ENCODE measurements at places on chromosomes 11 and 22. TPM values are rescaled to one million over a fixed set of nuclear protein-coding genes. Genes with fewer than 3 reads are reported as not detected.

ALX4 gene
- not detected for total RNA-seq

- DNase-seq = no peak
Observed at GRCh38 chr11:78991681-78992080, 417.0 kb upstream of the NARS2 start.

DGCR6 gene
- total RNA-seq = 0.25 TPM

- DNase-seq = no peak
Observed at GRCh38 chr11:27592098-27592780, 85.7 kb upstream of the LIN7C start.

MS4A2 gene
- total RNA-seq = not detected

OR51B2 gene
- total RNA-seq = not detected

GRCh38 chr11:99682646-99683045 is 661.9 kb downstream of the CNTN5 start:
- no peak for DNase-seq

PGA4 gene
- total RNA-seq = not detected

TMEM121B gene
- 0.25 TPM for total RNA-seq

- DNase-seq = no peak
Observed at GRCh38 chr11:77035580-77035979, 1.4 kb downstream of the B3GNT6 start.

CCDC73 gene
- not detected for total RNA-seq

PLAAT5 gene
- not detected for total RNA-seq

GRCh38 chr22:50694766-50695420 is 22.3 kb downstream of the SHANK3 start:
- no peak for DNase-seq

B4GALNT4 gene
- total RNA-seq = 0.89 TPM

TEX12 gene
- total RNA-seq = not detected

DNA sequence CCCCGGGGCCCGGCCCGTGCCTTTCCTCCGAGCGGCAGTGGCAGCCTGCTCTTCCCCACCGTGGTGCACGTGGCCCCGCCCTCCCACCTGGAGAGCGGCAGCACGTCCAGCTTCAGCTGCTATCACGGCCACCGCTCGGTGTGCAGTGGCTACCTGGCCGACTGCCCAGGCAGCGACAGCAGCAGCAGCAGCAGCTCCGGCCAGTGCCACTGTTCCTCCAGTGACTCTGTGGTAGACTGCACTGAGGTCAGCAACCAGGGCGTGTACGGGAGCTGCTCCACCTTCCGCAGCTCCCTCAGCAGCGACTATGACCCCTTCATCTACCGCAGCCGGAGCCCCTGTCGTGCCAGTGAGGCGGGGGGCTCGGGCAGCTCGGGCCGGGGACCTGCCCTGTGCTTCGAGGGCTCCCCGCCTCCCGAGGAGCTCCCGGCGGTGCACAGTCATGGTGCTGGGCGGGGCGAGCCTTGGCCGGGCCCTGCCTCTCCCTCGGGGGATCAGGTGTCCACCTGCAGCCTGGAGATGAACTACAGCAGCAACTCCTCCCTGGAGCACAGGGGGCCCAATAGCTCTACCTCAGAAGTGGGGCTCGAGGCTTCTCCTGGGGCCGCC is 11.9 kb downstream of the C22orf31 start:
- no peak for DNase-seq

DNA sequence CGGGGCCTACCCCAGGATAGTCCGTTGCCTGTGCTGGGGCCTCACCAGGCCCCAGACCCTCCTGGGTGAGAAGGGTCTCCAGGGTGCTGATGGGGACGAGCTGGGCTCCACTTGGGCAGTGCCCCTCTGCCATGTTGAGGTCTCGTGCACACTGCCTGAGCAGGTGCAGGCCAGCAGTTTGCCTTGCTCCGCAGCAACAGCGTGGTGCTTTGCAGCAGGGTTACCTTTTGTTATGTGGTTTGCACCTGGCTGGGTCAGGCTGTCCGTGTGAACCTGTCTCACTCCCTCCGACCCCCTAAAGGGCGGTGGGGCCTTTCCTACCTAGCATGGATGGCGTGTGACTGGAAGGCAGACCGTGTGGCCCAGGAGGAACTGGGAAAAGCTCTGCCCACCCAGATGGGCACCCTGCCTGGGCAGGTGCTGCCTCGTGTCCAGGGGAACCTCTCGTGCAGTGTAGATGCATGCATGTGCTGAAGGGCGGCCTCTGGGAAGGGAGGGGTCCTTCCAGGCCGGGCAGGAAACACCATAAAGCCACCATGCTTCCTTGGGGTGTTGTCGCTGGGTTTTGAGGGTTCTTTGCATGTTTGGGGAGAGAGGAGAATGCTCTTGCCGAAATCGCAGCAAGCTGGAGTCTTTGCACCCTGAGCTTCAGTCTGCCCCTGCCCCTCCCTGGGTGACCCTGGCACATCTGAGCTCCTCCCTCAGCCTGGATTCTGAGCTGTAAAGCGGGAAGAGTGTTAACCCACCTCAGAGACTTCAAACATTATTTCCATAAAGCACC is 75.4 kb upstream of the PPARA start:
- no peak for DNase-seq

- no peak for DNase-seq
Observed at GRCh38 chr11:94117871-94118270, 10.8 kb upstream of the PANX1 start.

DNA sequence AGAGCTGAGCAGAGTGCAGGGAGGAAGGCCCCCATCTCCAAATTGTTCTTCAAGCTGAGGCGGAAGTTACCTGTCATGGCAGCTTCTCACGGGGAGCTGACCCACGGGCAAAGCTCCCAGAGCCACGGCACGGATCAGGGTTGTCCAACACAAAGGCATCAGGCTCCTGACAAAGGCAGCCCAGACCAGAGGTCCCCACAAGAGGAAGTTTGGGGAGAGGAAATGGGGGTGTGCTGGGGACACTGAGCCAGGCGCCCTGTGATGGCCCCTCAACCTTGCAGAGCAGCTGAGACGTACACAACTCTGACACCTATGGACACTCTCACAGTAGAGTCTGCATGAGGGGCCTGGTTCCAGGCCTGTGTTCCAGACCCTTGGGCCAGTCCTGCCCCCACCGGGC is 95.6 kb downstream of the CTTN start:
- DNase-seq = no peak

PPP6R3 gene
- total RNA-seq = 115 TPM

- no peak for DNase-seq
Observed at GRCh38 chr11:83310718-83311117, 24.6 kb upstream of the CCDC90B start.

DNA sequence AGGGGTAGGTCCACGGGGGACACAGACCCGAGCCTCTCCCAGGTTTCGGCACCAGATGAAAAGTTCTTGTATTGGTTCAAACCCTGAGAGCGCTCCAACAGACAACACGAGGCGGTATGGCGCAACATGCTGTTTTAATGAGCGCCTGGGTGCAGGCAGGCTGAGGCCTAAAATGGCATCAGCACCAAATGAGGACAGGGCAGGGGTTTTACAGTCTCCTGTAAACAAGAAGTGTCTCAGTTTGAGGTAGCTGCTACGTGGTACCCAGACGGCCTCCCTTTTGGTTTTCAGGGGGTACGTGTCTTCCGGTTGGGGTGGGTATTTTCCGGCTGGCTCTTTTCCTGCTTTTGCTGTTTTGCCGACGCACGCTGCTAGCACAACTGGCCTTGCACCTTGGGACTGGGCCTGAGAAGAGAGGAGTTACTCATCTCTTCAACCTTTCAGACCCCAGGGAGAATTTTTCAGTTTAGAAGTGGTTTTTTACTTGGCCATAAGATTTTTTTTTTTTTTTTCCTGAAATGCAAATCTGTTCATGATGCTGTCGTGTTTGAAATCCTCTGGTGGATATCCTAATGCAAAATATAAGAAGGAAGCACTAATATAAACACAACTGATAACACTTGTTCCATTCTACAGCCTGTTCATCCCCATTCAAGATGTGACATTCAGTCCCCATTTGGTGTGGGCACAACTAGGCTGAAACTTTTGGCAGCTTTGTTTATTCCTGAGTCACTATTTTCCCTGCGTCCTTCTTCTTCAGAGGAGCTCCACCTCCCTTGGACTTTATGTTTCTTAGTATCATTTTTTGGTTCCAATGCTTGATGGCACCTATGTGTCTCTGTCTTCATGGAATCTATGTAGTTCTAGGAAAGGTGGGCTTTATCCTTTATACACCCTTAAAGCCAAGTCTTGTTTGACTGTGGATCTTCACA is 6.5 kb downstream of the PPFIBP2 start:
- DNase-seq = no peak

DNA sequence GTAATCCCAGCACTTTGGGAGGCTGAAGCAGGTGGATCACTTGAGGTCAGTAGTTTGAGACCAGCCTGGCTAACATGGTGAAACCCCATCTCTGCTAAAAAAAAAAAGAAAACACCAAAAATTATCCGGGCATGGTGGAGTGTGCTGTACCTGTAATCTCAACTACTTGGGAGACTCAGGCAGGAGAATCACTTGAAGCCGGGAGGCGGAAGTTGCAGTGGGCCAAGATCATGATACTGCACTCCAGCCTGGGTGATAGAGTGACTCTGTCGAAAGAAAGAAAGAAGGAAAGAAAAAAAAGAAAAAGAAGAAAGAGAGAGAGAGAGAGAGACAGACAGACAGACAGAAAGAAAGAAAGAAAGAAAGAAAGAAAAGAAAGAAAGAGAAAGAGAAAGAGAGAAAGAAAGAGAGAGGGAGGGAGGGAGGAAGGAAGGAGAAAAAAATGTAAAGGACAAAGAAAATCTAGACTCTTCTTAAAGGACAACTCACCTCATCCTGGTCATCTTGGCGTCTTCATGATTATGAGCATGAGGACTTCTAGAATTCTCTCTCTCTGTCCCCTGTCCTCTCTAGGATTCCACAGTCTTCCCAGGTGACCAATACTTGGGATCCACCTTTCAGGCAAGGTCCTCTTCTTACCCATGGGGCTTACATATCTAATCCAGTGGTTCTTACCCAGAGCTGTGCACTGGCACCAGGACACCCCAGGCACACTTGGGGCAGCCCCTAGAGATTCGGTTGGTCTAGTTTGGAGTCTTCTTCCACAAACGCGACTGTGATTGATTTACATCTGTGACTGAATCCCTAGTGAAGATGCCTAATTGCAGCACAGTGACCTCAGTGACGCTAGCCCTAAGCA is 120.9 kb downstream of the MED15 start:
- DNase-seq = no peak

DNA sequence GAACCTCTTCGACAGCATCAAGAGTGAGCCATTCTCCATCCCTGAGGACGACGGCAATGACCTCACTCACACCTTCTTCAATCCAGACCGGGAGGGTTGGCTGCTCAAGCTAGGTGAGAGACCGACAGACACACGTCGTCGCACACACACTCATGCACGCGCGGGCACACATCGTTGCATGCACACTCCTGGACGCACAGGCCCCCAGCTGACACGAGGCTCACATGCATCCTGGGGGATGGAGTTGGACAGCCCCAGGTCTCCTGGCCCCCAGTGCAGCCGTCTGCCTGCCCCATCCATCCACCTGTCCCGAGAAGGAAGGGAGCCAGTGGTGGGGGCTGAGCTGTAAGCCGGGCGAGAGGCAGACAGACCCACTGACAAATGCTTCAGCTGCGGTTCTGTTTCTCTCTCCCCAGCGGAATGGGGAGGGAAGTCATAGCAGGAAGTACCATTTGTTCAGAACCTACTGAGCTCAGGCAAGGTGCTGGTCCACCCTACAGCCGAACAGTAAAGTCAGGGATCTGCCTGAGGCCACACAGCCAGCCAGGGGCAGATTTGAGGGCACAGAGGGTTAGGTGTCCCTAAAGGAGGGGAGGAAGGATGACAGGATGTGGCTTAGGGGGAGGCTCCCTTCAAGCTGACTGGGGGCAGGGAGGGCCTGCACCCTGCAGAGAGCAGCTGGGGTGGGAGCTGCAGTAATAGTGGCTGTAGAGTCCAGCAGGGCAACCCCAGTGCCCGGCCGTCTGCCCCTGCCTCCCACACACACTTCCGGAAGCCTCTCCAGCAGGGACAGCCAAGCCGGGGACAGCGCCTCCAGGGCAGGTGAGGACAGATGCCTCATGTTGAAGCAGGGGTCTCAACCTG is 27.1 kb downstream of the CYTH4 start:
- DNase-seq = peak; percentile 21

CARNS1 gene
- total RNA-seq = 0.13 TPM

GRCh38 chr11:88406876-88407275 is 69.3 kb upstream of the CTSC start:
- no peak for DNase-seq

DNA sequence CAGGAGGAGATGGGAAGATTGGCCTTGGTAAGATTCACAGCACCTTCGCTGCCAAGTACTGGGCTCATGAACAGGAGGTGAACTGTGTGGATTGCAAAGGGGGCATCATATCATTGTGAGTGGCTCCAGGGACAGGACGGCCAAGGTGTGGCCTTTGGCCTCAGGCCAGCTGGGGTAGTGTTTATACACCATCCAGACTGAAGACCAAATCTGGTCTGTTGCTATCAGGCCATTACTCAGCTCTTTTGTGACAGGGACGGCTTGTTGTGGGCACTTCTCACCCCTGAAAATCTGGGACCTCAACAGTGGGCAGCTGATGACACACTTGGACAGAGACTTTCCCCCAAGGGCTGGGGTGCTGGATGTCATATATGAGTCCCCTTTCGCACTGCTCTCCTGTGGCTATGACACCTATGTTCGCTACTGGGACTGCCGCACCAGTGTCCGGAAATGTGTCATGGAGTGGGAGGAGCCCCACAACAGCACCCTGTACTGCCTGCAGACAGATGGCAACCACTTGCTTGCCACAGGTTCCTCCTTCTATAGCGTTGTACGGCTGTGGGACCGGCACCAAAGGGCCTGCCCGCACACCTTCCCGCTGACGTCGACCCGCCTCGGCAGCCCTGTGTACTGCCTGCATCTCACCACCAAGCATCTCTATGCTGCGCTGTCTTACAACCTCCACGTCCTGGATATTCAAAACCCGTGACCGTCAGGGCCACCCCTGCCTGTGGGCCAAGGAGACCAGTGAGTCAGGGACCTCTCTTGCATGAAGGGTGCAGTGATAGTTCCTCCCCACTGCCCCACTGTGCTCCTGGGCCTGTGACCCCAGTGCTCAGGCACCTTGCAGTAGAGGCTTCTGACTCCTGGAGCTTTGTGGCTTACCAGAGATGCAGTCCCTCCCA is 83.6 kb downstream of the BCR start:
- peak; percentile 43 for DNase-seq

GGA1 gene
- total RNA-seq = 62.8 TPM

- DNase-seq = no peak
Observed at GRCh38 chr11:34302046-34302921, 55.5 kb downstream of the ABTB2 start.

DNA sequence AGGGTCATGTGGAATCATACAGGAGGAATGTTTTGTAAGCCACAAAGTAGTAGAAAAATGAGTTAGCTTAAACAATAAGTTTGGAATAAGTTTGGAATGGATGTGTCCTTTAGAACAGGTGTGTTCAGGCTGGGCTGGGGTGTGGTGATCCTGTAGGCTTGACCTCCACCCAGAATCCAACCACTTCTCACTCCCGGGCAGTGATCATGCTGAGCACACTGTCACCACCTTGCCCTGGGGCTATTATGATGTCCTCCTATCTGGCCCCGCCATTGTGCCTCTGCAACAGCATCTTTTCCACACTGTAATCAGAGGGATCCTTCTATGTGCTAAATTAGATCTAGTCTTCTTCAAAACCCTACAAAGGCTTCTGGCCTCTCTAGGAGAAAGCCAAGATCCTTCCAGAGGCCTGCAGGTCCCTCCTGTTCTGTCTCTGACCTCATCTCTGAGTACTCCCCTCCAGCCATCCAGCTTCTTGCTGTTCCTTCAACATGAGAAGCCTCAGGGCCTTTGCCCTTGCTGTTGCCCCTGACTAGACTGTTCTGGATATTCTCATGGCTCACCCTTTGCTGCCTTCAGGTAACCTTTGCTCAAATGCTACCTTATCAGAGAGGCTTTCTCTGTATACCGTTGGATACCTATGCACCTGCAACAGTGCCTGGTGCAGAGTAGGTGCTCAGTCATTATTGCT is 18.8 kb upstream of the ACCSL start:
- no peak for DNase-seq
